ENCODE measurements at places on chromosomes 7 and 10. TPM values are rescaled to one million over a fixed set of nuclear protein-coding genes. Genes with fewer than 3 reads are reported as not detected.
A peak's percentile ranks its signal among the peaks of the same experiment; 100 is the strongest.

DNA sequence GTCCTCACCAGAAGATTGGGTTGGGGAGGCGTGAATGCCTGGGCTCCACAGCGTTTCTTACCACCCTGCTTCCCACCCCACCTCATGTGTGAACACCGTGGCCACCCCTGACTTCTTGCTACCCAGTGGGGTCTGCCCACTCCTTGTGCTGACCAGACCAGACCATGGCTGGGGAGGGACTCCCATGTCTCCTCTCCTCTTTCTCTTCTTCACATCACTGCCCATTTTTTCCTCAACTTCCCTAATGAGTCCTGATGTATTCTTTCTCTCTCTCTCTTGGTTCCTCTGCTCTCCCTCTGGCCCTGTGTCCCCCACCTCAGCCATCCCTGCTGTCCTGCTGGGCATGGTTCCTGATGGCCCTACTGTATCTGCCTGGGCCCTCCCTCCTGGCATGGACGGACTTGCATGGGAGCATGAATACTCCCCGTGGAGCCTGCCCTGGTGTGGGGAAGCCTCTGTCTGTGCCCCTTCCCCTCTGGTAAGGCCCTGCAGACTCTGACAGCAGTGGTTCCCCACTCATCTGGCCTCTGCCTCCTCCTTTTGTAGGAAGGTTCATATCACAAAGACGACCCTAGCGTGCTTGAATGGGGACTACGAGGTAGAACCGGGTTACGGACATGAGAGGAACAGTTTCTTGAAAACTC is 85.5 kb downstream of the ADCY1 start:
- no peaks in the 10 kb centered on the region for H3K36me3 ChIP-seq
- no peaks in the 10 kb centered on the region for H3K27me3 ChIP-seq
- H3K4me3 ChIP-seq, result no peak overlapping the region
- H3K4me1 ChIP-seq, result no peaks in the 10 kb centered on the region
- no peak overlapping the region for H3K27ac ChIP-seq

- H3K4me3 ChIP-seq, result no peak overlapping the region
- H3K27ac ChIP-seq, result no peak overlapping the region
- no peaks in the 10 kb centered on the region for H3K27me3 ChIP-seq
- DNase-seq, result no peak
- no peaks in the 10 kb centered on the region for H3K4me1 ChIP-seq
- no peaks in the 10 kb centered on the region for H3K36me3 ChIP-seq
Observed at GRCh38 chr10:49162063-49162462, 26.1 kb downstream of the TMEM273 start.

GRCh38 chr7:66913118-66914037 is 7.6 kb upstream of the TMEM248 start:
- H3K4me1 ChIP-seq, result no peaks in the 10 kb centered on the region
- no peak overlapping the region for H3K27ac ChIP-seq
- no peak for DNase-seq
- H3K4me3 ChIP-seq, result no peak overlapping the region
- no peaks in the 10 kb centered on the region for H3K27me3 ChIP-seq
- H3K36me3 ChIP-seq, result no peaks in the 10 kb centered on the region

DNA sequence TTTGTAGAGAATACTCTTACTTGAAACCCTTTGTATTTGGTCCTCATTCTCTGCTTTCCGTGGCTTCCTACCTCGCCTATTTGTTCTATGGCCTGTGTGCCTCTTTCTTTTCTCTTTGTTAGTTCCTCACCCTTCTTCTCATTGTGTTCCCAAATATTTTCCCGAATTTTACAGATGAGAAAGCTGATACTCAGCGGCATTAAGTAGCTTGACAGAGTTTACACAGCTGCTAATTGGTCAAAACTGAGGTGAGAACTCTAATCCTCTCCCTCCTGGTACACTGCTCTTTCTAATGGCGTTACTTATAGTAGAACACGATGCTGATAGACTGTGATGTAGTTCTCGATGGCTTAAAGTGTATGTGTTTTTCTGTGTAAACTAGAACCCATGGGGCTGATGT is 80.7 kb upstream of the HDAC9 start:
- H3K27ac ChIP-seq, result no peak overlapping the region
- H3K4me3 ChIP-seq, result no peak overlapping the region
- DNase-seq, result no peak
- no peaks in the 10 kb centered on the region for H3K36me3 ChIP-seq

- H3K4me1 ChIP-seq, result no peaks in the 10 kb centered on the region
- H3K4me3 ChIP-seq, result no peak overlapping the region
- no peak for DNase-seq
- no peaks in the 10 kb centered on the region for H3K27me3 ChIP-seq
- H3K36me3 ChIP-seq, result no peaks in the 10 kb centered on the region
Observed at GRCh38 chr10:78616125-78616695, 452.6 kb upstream of the ZMIZ1 start.

DNA sequence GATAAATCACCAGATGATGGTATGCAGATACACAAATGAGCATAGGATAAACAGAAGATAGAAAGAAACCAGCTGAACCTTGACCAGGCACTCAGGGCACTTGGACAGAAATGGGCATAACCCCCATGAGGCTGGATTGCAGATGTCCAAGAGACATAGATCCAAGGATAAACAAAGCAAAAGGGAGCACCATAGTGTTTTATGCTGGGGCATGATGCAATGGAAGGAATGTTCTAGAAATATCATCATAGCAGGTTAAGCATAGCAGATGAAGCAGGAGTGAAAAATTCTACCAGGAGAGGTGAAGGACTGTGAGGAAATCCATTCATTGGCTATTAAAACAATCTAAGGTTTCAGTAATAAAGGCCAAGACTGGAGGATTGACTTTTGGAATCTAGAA is 70.5 kb upstream of the TES start:
- no peaks in the 10 kb centered on the region for H3K36me3 ChIP-seq
- no peak overlapping the region for H3K4me3 ChIP-seq
- H3K4me1 ChIP-seq, result no peaks in the 10 kb centered on the region
- H3K27me3 ChIP-seq, result no peaks in the 10 kb centered on the region
- no peak overlapping the region for H3K27ac ChIP-seq
- DNase-seq, result no peak

DNA sequence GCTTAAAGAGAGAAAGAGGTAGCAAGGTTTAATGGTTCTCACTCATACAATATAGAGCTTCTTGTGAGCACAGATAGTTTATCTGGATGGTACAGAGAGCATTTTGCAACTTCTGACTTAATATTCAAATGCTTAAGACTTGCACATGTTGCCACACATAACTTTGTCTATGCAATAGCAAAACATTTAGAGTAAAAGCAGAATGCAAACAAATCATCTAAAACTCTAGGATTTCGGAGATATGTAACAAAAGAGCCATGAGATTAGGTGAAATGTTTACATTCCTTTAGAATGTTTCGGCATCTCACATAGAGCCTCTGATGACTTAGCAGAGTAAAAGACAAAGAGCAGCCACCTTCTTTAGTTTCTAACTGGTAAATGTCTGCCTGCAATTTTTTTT is 717.1 kb upstream of the LRRN3 start:
- no peak overlapping the region for H3K4me3 ChIP-seq
- H3K27ac ChIP-seq, result no peak overlapping the region
- DNase-seq, result peak; percentile 3
- no peaks in the 10 kb centered on the region for H3K36me3 ChIP-seq
- H3K27me3 ChIP-seq, result no peaks in the 10 kb centered on the region

GRCh38 chr10:31098046-31098445 is 66.4 kb upstream of the ZNF438 start:
- DNase-seq, result peak; percentile 57
- H3K27ac ChIP-seq, result no peak overlapping the region
- H3K27me3 ChIP-seq, result no peaks in the 10 kb centered on the region

- DNase-seq, result no peak
- H3K4me1 ChIP-seq, result peaks cover 18% of the 10 kb centered on the region
- H3K27ac ChIP-seq, result no peak overlapping the region
- H3K27me3 ChIP-seq, result no peaks in the 10 kb centered on the region
- no peak overlapping the region for H3K4me3 ChIP-seq
- H3K36me3 ChIP-seq, result no peaks in the 10 kb centered on the region
Observed at GRCh38 chr10:78205457-78206016, 171.9 kb downstream of the RPS24 start.

DNA sequence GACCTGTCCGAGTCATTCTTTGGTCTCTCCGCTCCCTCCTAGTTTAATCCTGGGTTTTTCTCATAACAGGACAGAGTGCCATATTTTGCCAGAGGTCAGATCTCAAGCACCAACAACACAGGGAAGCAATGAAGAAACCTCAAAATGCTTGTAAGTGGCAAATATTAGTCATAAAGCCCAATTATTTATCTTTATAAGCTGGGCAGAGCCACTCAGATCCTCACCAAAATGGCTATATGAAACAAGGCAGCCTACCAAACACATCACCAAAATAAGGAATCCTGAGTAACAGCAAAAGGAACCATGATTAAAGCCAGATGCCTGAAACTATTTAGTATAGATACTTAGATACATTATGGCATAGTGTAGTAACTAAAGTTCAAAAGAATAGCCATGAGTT is 4.7 kb downstream of the ECD start:
- peaks cover 18% of the 10 kb centered on the region for H3K36me3 ChIP-seq
- H3K4me1 ChIP-seq, result peaks cover 4% of the 10 kb centered on the region
- no peak for DNase-seq
- no peak overlapping the region for H3K27ac ChIP-seq
- H3K27me3 ChIP-seq, result no peaks in the 10 kb centered on the region
- no peak overlapping the region for H3K4me3 ChIP-seq

DNA sequence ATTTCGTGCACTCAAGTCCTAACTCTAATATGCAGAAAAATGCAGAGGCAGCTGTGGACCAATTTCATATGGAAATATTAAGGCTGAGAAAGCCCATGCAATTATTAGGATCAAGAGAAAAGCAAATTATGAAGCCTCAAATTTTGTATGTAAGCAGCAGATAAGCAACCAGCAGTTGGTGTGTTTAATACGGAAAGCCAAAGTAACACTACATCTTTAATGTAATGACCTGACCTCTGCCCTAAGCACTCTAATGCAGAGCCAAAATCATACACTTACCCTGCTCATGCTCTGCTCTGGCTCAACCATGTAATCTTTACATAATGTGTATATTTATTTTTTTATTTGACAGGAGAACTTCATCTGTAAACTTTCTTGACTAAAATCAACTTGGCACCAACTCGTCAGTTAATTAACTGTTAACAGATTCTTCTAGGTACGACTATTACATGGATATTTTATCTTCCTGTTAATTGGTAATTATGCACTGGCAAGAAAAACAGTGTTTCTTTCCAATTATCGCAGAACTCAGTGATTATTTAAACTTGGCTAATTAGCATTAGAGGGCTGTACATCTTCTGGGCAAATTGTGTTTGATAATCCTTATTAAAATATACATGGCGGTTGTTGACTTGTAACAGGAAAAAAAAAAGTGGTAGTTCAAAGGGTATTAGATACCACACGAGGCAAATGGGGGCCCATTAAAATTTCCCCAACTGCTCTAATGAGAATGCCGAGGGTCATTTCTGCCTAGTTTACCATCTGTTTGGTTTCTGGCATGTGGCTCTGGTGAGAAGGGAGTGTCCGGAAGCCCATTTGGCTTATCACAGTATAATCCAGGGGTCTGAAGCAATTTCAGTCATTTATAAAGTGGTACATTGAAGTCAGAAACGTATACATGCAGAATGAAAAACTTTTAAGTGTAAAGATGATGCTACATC is 94.5 kb downstream of the RELN start:
- no peak overlapping the region for H3K4me3 ChIP-seq
- no peaks in the 10 kb centered on the region for H3K27me3 ChIP-seq
- H3K36me3 ChIP-seq, result no peaks in the 10 kb centered on the region
- H3K27ac ChIP-seq, result no peak overlapping the region

DNA sequence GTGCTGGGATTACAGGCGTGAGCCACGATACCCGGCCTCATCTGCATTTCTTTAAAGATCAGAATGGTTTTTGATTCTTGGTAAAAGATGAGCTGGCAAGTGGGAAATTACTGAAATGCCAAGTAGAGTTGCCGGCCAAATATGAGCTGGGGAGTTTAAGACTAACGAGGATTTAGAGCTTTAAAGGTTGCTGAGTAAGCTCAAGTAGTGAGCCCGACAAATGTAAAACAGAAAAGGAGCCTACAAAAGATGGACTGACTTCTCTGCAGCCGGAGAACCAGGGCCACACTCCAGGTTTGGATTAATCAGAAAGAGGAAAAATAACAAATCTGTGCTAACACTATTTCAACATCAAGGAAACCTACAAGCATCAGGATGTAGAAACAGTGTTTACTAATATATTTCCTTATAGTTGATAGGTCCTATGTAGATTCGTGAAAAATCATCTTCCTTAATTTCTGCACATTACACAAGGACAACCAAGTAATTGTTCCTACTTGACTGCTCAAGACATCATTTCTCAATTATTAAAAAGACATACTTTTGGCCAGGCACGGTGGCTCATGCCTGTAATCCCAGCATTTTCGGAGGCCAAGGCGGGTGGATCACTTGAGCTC is 49.6 kb downstream of the MPP7 start:
- H3K36me3 ChIP-seq, result no peaks in the 10 kb centered on the region
- no peaks in the 10 kb centered on the region for H3K27me3 ChIP-seq
- H3K4me3 ChIP-seq, result no peak overlapping the region
- peaks cover 3% of the 10 kb centered on the region for H3K4me1 ChIP-seq
- no peak for DNase-seq

GRCh38 chr7:87448388-87448787 is 27.1 kb downstream of the ABCB4 start:
- no peak overlapping the region for H3K4me3 ChIP-seq
- no peak overlapping the region for H3K27ac ChIP-seq
- DNase-seq, result no peak
- peaks cover 7% of the 10 kb centered on the region for H3K36me3 ChIP-seq
- no peaks in the 10 kb centered on the region for H3K4me1 ChIP-seq
- no peaks in the 10 kb centered on the region for H3K27me3 ChIP-seq

DNA sequence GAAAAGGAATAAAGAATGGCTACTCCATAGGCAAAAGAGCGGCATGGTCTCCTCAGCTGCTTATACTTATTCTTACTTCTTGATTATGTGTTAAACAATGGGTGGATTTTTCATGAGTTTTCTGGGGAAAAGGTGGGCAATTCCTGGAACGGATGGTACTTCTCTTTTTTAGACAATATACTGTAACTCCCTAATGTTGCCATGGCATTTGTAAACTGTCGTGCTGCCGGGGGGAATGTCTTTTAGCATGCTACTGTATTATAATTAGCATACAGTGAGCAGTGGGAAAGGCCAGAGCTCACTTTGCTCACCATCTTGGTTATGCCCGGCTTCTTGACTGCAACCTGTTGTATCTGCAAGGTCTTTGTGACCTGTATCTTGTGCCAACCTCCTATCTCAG is 372.1 kb upstream of the AKR1E2 start:
- no peak overlapping the region for H3K27ac ChIP-seq
- no peak overlapping the region for H3K4me3 ChIP-seq
- H3K36me3 ChIP-seq, result no peaks in the 10 kb centered on the region
- H3K4me1 ChIP-seq, result no peaks in the 10 kb centered on the region

Gene DYDC2
- 21.7 TPM for total RNA-seq

Gene PNLIPRP3
- total RNA-seq, result not detected

All from lung (tissue), 17 donors.